Lung (tissue), 17 donors: ENCODE measurements at places on chromosomes 7 and 10. TPM values are rescaled to one million over a fixed set of nuclear protein-coding genes. Genes with fewer than 3 reads are reported as not detected.

LIPM gene
- not detected for polyA plus RNA-seq

CTNNA3 gene
- polyA plus RNA-seq = 0.16 TPM

CD36 gene
- 40.1 TPM for polyA plus RNA-seq

KLLN gene
- 0.14 TPM for polyA plus RNA-seq
